HT-29 (cell line): ENCODE measurements at places on chromosomes 12 and 14. TPM values are rescaled to one million over a fixed set of nuclear protein-coding genes. Genes with fewer than 3 reads are reported as not detected.
A peak's percentile ranks its signal among the peaks of the same experiment; 100 is the strongest.

DNA sequence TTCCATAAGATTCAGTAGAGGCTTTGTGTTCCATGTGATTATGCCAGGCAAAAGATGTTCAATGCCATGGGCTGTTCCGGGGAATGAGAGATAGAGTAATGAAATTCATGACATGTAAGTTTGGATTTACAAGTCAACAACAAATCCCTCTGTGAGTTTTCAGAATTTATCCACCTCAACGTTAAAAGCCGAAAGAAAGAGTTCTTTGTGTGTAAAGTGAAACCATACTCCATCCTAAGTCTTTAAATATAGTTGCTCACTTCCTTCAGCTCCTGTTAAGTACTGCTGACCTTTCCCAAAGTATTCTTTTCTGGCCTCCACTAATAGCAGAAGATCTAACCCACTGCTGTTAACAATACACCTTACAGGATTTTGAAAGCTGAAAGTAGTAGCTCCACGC, 190.0 kb downstream of the TMX1 start:
- DNase-seq: no peak

GRCh38 chr14:55245657-55246268, 25.5 kb upstream of the FBXO34 start:
- DNase-seq: peak; percentile 33

RTL1 gene
- not detected in 2 replicates for total RNA-seq

GRCh38 chr14:95611293-95611880, 74.8 kb upstream of the TCL1B start:
- no peak for DNase-seq

DNA sequence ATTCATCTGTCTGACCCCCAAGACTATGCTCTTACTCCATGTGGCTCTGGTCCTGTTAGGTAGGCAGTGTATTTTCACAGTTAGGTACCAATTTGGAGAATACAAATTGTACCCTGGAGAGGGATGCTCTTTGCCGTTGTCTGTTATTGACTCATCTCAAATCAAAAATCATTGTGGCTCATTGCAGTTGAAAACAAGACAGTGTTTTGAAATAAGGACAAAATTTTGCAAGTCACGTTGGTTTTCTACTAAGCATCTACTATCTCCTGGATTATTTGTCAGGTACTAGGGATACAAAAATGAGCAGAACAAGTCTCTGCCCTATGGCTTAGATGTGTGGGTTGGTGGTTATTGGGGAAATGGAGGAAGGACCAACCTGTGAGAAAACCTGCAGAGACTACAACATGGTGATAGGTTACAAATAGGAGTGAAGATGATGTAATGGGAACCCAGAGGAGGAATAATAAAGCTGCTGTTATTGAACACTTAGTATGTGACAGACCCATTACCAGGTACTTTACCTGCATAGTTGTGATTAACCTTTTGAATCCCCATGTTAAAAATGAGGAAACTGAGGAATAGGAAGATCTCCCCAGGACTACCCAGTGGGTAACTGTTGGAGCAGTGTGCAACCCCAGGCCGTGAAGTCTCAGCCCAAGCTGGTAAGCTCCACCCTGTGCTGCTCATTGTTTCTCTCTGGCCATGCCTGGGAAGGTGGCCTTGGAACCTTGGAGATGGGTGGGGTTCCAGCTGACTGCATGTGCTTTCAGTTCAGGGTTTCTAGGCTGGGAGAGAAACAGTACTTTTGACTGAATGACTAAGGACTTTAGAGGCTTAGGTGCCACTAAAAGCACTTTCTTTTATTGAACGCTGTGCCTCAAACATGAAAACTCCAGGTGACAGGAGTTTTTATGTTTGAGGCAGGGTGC, 72.9 kb upstream of the SRSF5 start:
- DNase-seq: peak; percentile 65

DNA sequence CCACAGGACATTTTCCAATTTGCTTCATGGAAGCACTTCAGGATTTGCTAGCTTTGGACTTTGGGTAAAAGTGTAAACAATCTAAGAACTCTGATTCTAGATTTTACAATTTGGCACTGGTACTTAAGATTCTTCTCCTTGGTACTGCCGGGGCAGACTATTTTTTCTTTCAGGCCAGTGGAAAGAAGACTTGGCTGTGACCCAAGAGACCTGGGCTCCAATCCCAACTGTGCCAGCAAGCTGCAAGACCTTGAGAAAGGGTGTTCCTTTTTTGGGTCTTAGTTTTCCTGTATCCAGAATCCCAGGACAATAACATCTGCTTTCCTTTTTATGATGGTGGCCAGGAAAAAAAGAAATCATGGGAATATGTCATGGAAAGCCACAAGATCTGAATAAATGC, 148.1 kb upstream of the CRY1 start:
- DNase-seq: no peak

- no peak for DNase-seq
These were observed 18.3 kb downstream of the TBX3 start for GRCh38 chr12:114665411-114666260.
